ENCODE measurements at places on chromosomes 2 and 18.
A peak's percentile ranks its signal among the peaks of the same experiment; 100 is the strongest.

DNA sequence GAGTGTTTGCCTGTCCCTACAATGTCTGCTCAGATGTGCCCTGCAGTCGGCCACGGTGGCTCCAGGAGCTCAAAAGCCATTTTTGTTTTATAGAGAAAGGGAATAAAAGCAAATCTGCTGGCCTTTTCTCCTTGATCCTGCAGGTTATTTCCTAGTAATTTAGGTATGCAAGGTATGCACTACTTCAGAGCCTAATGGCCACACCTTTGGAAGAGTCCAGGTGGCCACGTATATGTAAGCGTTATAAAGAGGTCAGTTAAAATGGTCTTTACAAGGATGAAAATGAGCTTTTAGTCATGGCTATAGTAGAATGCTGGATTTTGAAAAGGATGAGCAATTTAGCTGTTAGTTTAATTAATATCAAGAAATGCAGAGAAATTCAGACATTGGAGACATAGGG is 81.7 kb downstream of the ARHGEF33 start:
- DNase-seq: no peak

GRCh38 chr2:177147093-177147694 is 65.4 kb upstream of the HNRNPA3 start:
- peak; percentile 62 for DNase-seq

DNA sequence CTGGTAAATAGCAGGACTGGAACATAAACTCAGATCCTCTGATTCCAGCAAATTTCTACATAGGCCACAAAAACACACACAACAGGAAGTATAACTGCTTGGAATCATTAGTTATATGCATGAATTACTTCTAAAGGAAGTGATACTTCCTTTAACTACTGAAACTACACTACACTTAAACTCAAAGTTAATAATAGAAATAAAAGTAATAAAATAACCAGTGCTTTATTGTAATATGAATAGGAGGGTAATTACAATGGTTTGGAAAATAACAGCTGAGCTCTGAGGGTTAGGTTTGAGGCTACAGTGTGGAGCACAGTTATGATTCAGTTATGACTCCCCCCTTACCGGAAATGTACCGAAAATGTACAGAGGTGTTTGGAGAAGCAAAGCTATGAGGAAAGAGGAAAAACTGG is 18.5 kb upstream of the POLI start:
- DNase-seq: peak; percentile 29

GRCh38 chr2:212337036-212337435 is 201.6 kb downstream of the ERBB4 start:
- DNase-seq: no peak

DNA sequence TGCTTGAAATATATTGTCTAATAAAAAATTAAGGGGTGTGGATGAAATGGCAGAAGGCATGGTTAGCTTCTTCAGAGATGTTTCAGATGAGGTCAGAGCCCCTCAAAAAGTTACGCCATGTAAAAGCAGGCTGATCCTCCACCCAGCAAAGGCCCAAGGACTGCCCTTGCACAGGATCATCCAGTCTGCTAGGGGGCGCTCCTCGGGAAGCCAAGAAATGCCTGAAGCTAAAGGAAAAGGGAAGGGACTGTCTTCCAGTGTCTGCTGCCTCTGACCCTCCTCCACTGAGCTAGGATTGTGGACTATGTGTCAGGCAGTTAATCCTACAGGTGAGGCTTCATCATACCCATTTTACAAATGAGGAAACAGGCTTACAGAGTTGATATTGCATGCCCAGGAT is 33.8 kb upstream of the TEX51 start:
- DNase-seq: no peak

DNA sequence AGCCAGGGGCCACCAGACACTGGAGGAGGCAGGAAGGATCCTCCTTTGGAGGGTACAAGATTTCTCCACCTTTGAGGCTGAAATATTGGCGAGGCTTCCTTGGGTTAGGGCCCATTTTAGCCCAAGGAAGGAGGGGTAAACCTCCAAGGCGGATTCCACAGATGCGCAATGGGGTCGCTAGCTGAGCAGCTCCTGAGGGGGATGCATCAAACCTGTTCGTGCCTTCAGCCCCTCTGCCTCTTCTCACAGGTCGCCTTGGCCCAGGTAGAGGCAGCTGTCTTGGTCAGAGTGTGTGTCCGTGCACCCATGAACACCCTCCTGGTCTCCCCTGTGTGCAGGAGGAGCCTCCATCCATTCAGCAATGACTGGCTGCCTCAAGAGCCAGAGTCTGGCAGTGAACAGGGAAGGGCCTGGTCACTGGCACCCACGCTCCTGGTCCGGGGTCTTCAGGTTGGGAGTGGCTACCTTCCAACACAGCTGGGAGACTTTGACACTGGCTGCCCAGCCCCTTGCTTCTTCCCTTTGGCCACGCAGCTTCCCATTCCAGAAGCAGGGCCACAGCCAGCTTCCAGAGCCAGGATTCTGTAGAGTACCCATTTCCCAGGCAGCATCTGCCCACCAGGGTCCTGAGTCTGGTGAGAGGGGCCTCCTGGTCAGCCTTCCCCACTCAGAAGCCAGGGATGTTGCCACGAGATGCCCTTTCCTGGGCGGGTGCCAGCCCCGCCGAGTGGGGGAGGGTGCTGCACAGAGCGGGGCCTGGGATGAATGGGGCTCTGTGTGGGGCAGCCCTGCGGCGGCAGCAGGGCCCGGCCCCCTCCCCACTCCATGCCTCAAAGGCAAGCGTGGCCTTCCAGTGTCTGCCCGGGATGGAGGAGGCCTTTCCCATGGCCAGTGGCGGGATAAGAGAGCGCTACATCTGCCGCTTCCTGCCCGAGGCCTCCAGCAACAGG is 95.8 kb upstream of the GPC1 start:
- no peak for DNase-seq

- DNase-seq: no peak
Observed at GRCh38 chr2:130393318-130393910, 37.6 kb downstream of the PTPN18 start.

DNA sequence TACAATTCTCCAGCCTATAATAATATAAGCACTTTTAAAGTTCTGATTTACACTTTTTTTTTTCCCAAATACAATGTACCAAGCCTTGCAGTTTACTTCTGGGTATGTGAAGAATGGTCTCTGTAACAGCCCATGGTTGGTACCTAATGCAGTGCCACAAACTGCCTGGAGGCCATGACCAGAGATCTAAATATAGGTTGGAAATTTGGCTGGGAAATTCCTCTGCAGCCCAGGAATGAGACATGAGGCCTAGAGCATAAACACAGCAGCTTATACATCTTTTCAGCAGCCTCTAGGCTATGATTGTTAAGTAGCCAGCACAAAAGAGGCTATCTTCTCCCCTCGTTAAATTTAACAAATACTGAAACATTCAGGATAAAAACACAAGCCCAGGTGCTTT is 432.0 kb upstream of the FAM98A start:
- DNase-seq: no peak

GRCh38 chr2:192007581-192008228 is 160.8 kb upstream of the CAVIN2 start:
- no peak for DNase-seq

- DNase-seq: no peak
Observed at GRCh38 chr2:165219481-165219880, 15.6 kb upstream of the SCN3A start.

GRCh38 chr2:108612514-108613183 is 78.4 kb downstream of the LIMS1 start:
- peak; percentile 90 for DNase-seq

GRCh38 chr2:73110168-73111072 is 2.3 kb downstream of the RAB11FIP5 start:
- DNase-seq: no peak

DNA sequence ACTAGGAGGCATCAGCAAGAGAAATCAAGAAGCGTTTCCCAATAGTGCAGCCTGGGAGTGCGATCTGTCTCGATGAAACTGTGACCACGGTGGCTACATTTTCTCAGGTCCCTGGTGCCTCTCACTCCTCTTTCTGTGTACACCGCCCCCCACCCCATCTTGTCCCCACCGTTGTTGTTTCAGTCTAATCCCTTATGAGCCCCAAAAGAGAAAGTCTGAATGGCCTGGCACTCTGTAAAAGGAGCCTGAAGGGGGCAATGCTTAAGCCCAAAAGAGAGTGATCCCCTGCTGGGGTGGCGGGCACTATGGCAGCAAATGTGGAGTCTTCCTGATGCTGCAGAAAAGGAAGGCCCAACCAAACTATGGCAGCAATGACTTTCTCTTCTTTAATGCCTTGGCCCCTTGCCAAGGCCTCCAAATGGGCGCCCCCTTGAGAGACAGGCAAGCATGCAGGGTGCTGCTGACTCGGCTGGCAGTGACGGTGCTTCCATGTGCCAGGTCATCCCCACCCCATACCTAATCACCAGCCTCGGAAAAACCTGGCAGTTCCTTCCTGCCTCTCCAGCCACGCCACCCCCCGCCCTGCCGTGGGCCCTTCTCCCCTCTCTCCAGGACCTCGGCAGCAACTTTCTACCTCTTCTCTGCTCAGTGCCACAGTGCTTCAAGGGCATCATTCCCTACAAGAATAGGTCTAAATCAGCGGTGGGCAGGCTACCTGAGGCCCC is 123.0 kb downstream of the CYP26B1 start:
- no peak for DNase-seq
